Stimulated activated CD4-positive, alpha-beta T cell treated with anti-CD3 and anti-CD28 coated beads, Interleukin-1b, Interleukin-23, amount 100 ng/mL, for 1 hour (primary cell): ENCODE measurements at places on chromosomes 1 and 21.

- no peak for DNase-seq
Observed at GRCh38 chr1:42469727-42470126, 6.6 kb downstream of the CCDC30 start.

DNA sequence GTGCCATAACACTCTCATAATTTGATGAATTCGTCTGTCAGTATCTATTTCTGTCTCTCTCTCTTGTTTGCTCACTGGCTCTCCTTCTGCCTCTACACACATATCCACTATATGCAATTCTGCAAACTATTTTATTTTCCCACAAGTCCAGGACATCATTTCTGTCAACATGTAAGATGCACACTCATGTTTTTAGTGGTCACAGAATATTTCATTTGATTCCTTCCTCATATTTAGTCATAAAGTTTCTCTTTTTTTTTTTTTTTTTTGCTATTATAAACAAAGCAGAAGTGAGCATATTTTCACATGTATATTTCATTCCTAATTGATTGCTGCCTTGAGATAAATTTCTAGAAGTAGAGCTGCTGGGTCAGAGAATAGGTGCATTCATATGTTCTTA, 165.3 kb downstream of the PGBD5 start:
- DNase-seq = no peak

GRCh38 chr1:219990782-219991510, 55.4 kb downstream of the EPRS1 start:
- DNase-seq = no peak

DNA sequence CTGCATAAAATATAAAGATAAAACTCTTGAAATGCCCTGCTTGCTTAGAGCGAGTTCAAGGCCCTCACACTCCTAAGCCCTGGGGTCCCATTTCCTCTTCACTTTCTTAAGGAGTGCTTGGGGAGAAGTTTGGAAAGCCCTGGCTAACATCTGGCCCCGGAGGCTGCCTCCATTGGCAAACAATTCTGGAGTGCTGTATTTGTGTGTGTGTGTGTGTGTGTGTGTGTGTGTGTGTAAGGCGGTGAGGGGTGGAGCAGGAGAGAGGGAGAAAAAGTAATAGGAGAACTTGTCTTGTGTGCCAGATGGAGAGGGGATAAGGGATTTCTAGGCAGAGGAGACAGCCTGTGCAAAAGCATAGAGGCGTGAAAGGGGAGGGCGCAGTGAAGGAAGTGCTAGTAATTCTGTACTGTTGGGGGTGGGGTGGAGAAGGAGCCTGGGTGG, 578 bp upstream of the TRIM62 start:
- no peak for DNase-seq

- no peak for DNase-seq
Observed at GRCh38 chr1:78591971-78592370, 28.3 kb upstream of the IFI44L start.

- DNase-seq = no peak
Observed at GRCh38 chr1:77218477-77219165, 609 bp downstream of the PIGK start.

- DNase-seq = no peak
Observed at GRCh38 chr1:70392626-70393025, 18.4 kb upstream of the CTH start.

DNA sequence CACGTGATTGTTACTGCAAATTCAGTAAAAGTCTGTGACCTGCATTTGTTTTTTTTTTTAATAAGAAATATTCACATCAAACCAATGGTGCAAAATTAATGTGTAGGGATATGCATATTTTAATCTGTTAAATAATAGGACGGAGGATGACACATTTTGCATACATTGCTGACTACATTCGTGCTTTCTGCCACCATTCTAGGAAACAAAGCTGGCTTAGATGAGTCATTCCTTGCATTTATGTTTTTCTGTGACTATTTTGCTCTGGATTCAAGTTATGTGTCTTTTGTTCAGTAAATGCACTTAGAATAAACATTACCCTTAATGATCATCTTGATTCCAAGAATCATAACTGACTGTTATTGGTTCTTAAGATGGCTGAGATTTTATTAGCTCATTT, 23.9 kb upstream of the CYYR1 start:
- DNase-seq = no peak

- no peak for DNase-seq
Observed at GRCh38 chr1:88552226-88552625, 131.8 kb upstream of the PKN2 start.

- no peak for DNase-seq
Observed at GRCh38 chr1:54118704-54119103, 34.1 kb downstream of the CDCP2 start.

GRCh38 chr1:6888870-6889269, 103.6 kb downstream of the CAMTA1 start:
- DNase-seq = no peak

GRCh38 chr1:12188115-12188514, 21.3 kb downstream of the TNFRSF1B start:
- no peak for DNase-seq

GRCh38 chr21:33350676-33351075, 25.9 kb downstream of the IFNAR1 start:
- no peak for DNase-seq

GRCh38 chr21:36564647-36565046, 84.7 kb upstream of the CLDN14 start:
- DNase-seq = no peak

DNA sequence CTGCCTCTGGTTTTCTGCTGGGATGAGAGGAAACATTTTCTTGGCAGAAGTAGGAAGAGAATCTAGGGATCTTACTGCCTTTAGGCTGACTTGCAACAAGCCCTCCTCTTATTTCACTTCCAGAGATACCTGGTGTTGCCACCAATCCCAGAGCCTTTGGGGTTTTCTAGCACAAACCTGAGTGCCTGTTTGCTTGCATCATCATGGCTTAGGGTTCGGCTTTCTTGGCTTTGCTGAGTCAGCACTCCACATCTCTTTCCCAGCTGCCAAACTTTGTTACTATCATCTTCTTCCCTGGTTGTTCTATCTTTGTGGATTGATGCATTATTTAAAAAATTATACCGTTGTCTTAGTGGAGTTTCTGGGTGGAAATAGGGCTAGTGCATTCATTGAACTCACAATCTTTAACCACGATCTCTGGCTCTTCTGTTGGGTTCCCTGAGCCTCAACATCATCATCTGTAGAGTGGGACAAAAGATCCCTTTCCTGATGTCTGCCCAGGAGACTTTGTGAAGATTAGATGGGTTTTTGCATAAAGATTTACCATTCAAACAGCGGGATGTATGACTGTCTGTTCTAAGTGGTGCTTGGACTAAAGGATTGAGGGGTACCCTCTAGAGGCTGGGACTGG, 76.6 kb upstream of the SELENON start:
- no peak for DNase-seq

DNA sequence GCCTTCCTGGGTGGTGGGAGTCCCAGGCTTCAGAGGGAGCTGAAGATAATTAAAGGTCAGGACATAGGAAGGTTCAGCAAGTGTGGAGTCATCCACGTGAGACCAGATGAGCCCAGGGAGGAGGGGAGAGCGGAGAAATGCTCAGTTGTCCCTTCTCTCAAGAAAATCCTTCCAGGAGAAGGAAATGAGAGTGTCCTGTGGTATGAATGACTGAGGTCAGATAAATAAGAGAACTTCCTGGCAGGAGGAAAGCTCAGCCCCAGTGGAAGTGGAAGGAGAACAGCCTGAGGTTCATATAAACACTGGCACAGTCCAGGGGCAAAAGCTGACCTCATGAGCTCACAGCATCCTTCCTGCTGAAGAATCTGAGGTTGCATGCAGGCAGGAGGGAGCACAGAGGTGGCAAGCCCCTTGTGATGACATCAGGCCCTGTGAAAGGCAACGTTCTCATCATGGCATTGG, 97.6 kb downstream of the NAV1 start:
- DNase-seq = no peak

DNA sequence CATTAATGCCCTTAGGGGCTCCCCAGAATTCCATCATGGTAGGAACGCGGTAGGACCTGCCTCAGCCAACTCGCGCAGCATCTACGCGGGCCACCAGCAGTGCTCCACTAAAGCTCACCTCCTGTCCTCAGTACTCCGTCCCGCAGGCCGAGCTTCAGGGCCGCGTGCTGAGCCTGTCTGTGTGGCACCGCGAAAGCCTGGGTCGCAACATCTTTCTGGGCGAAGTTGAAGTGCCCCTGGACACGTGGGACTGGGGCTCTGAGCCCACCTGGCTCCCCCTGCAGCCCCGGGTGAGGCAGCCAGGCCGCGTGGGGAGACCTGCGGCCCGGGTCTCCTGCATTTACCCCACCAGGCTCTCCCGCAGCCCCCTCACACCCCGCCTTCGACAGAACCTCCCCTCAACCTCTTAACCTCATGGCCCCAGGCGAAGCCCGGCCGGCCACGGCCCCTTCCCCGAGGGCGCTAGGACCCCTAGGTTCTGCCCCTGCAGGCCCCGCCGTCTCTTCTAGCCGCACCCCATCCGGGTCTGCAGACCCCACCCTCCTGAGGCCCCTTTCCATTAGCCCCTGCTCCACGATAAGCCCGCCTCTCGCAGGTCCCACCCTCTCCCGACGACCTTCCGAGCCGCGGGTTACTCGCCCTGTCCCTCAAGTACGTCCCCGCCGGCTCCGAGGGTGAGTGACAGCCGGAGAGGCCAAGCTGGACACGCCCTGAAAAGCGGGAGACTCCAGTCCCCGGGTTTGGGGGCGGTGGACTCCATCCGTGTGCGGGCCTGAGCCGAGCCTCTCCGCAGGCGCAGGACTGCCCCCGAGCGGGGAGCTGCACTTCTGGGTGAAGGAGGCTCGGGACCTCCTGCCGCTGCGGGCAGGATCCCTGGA, 9.1 kb downstream of the SYTL1 start:
- DNase-seq = no peak

GRCh38 chr1:214418391-214418790, 133.0 kb downstream of the PTPN14 start:
- DNase-seq = no peak

DNA sequence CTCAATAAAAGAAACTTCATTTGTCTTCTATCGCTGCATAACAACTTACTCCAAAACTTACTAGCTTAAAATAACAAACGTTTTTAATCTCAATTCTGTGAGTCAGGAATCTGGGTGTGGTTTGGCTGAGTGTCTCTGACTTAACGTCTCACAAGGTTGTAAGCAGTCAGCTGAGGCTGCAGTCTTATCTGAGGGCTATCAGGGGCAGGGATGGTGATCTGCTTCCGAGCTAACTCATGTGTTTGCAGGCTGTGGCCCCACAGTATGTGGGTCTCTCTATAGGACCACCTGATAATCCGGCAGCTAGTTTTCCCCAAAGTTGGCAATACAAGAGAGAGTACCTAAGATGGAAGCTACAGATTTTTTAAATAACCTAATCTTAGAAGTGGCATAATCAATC, 234.2 kb upstream of the FGGY start:
- no peak for DNase-seq

GRCh38 chr1:17183388-17184160, 21.4 kb upstream of the PADI1 start:
- DNase-seq = no peak

DNA sequence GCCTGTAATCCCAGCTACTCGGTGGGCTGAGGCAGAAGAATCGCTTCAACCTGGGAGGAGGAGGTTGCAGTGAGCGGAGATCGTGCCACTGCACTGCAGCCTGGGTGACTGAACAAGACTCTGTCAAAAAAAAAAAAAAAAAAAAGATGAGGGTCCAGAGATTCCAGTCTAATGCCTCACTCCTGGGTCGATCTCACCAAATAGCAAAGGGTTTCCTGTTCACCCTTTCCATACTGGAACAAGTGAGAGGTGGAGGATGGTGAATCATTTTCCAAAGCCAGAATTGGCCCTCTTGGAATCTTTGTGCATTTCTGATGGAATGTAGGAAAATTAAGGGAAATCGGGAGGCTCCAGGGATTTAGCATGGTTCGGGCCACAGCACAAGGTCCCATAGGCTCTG, 58.1 kb upstream of the ZNF648 start:
- DNase-seq = no peak

- no peak for DNase-seq
Observed at GRCh38 chr1:51294566-51295184, 35.7 kb downstream of the TTC39A start.
